Stimulated activated CD4-positive, alpha-beta T cell treated with anti-CD3 and anti-CD28 coated beads, TNF-alpha, amount 100 ng/mL, for 4 hours (primary cell): ENCODE measurements at places on chromosomes 6 and 20.
A peak's percentile ranks its signal among the peaks of the same experiment; 100 is the strongest.

DNA sequence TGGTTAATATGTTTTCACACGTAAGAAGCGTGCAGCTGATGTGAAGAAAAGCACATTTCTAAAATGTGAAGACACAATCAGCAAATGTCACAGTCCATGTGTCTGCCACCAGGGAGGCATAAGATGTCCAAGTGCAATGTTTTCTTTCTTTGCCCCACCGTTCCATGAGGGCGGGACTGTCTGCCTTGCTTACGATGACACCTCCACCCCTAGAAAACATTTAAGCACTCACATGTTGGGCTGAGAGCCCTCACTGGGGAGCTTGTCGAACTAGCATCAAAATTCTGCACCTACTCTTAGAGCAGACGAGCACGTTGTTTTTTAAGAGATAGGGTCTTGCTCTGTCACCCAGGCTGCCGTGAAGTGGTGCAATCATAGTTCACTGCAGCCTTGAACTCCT is 57.6 kb downstream of the PSMG4 start:
- DNase-seq = no peak

- DNase-seq = no peak
These were observed 1.5 kb upstream of the PYGB start for GRCh38 chr20:25246182-25246999.

GRCh38 chr20:59515013-59515905 is 89.1 kb upstream of the PHACTR3 start:
- DNase-seq = no peak

- no peak for DNase-seq
These were observed 140.3 kb downstream of the CDC5L start for GRCh38 chr6:44527583-44528369.

- DNase-seq = no peak
These were observed 1308.0 kb downstream of the EPHA7 start for GRCh38 chr6:92111386-92111785.

- DNase-seq = no peak
These were observed 109.2 kb downstream of the C6orf118 start for GRCh38 chr6:165200178-165200577.

DNA sequence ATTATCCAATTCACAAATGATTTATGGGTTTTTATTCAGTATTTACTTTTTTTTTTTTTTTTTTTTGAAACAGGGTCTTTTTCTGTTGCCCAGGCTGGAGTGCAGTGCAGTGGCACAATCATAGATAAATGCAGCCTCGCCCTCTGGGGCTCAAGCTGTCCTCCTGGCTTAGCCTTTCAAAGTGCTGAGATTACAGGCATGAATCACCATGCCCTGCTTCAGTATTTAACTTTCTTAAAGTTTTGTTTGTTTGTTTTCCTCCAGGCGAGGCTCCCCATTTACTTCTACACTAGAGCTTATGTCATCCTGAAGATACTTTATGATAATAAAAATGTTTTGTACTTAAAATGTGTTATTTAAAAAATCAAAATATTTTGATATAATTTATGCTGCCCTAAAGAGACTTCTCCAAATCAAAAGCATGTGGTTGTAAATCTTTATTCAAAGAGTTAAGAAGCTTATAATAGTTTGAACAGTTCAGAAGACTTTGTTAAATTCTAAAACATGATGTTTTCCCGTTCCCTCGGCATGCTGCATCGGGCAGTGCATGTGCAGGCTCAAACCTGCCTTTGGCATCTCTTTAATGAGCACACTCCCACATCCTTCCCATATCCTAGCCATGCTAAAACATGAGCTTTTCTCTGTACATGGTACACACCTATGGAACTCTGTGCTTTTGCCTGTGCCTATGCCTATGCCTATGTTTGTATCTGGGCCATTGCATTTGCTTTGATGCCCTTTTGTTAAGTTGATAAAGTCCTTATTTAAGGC is 11.0 kb downstream of the SMPDL3A start:
- no peak for DNase-seq

DNA sequence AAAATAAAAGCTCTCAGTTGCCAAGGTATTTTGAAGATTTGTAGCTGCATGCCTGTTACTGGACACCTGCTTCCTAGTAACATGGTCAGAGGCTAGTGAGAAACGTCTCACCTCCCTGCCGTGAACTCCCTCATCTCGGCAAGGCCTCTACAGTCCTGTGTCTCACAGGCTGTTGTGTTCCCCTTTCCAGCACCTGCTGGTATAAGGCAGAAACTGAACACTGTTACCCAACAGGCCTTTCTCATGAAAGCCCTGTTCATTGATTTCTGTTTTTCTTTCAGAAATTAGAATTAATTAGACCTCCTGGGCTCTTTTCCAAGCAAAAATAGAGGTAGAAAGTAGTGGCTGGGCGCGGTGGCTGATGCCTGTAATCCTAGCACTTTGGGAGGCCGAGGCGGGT is 17.6 kb upstream of the SRSF3 start:
- DNase-seq = no peak

DNA sequence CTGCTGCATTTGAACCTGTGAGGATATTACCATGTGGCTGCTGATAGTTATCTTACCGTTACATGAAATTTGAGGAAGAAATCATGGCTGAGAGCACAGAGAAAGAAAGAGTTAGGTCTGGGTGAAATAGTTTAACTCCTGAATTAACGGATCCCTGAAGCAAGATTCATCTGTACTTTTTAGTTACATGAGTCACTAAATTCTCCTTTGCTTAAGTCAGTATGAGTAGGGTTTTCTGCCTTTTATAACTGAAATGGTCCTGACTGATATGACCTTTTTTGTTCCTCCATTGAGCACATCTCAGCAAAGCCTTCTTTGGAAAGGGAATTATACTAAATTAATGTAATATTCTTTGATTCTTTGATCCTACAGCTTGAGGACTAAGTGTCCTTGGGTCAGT is 333.3 kb upstream of the ZFP64 start:
- DNase-seq = no peak

GRCh38 chr6:136762022-136762975 is 30.0 kb downstream of the MAP3K5 start:
- no peak for DNase-seq

- no peak for DNase-seq
These were observed 172.7 kb upstream of the LRFN2 start for GRCh38 chr6:40759838-40760237.

GRCh38 chr6:146613947-146614346 is 15.2 kb downstream of the ADGB start:
- DNase-seq = no peak

DNA sequence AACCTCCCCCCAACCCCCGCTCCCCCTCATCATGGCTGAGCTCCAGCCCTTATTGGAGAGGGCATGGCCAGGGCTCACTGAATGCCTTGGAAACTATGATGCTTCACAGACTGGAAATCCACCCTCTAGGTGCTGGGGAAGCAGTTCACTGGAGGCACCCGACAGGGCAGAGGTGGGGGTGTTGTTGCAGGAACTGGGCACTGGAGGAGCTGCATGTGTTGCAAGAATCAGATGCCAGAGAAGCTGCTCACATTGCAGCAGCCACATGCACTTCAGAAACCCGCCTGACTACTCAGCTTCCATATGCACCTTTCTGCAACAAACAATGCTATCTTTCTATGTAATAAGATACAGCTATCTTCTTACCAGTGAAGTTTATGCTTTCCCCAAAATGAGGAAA is 7.9 kb upstream of the TBPL1 start:
- no peak for DNase-seq

DNA sequence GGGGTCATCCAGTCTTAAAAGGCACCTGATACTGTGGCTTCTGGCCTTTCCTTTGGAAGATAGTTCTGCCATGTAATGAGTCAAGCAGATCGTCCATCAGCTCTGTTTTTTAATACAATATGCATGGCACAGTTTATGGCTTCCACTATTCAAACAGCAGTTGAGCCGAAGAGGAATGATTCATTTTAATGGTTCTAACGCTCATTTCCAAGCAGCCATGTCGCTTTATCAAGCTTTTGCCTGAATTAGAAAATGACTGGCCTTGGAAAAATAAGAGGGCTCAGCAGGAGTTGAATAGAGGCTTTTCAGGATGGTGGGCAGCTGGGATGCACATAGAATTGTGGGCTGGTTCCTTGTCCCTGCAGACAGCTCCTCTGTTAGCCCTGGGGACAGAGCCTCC is 138.1 kb downstream of the SOBP start:
- DNase-seq = no peak

DNA sequence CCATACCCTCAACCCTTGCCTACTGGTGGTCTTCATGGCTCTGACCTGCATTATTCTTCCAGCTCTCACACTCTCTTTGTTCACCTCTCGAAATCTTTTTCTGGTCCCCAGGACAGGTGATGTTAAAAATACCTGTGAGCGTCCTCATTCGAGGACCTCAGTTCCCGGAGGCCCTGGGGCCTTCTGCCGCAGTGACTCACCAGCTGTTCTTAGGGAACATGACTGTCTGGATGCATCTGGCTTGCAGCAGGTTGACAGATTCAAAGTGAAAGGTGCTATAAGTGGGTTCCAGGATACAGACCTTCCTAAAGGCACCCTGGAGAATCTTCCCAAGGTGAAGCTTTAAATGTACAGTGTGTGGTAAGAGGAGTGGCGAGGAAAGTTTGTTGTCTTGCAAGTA is 210.4 kb upstream of the KCNG1 start:
- DNase-seq = no peak

GRCh38 chr6:105272786-105273185 is 93.0 kb upstream of the POPDC3 start:
- DNase-seq = no peak

- no peak for DNase-seq
These were observed 33.1 kb downstream of the ZNF451 start for GRCh38 chr6:57123111-57123510.

DNA sequence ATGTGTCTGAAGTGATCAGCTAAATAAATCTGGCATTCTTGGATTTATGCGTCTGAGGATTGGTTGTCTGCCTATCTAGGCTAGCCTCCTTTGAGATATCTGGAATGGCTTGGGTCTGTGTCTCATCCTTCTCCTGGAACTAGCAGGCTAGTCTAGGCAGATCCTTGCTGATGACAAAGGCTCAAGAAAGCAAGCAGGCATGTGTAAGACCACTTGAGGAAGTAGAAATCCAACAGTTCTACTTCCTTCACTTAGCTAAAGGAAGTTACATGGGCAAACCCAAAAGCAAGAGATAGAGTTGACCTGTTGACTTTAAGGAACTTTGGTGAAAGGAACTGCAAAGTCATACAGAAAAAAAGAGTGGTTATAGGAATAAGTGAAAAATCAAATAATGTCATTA is 672.6 kb downstream of the MAFB start:
- no peak for DNase-seq

- DNase-seq = no peak
These were observed at the start of gene CLVS2 for GRCh38 chr6:122995921-122996793. Gene CLVS2 (plus strand): TSS chr6:122996235. CDS start chr6:122997778, 1,543 bp downstream.

GRCh38 chr6:136566851-136567250 is 16.6 kb upstream of the MAP7 start:
- DNase-seq = no peak

DNA sequence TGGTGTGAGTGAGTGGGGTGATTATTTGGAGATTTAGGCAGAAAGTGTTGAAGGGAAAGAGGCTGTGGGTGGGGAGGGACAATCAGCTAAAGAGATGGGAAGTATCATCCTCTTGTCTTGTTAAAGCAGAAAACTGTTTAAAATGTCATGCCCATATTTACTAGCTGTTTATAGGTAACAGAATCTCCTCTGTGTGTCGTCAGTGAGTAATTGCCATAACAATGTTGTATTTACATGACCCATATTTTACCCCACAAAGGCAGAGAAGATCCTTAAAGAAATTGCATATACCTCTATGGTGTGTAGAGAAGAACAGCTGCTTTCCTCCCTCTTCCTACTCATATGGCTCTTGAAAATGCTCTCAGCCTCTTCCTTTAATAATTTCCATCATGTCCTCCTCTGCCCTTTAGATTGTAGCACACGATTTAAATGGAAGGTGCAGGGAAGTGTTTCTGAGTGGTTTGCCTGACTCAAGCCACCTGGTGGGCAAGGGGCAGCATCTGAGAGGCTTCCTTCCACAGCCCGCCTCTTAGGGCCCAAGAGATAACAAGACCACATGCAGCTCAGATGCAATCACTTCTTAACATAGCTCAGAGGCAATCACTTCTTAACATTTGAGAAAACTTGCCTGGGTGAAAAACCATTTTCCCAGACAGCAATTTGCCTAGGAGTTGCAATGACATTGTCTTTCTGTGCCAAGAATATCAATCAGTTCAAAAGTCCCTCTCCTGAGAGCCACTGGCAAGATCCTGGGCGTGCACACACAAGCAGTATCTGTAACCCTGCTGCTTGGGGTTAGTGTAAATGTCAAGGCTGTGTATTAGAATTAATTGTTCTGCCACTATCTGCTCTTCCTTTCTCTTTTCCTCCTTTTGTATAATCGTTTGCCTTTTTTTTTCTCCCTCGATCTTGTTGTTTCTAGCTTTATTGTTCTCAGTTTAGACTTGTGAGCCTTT is 44.1 kb upstream of the EDN1 start:
- DNase-seq = no peak

DNA sequence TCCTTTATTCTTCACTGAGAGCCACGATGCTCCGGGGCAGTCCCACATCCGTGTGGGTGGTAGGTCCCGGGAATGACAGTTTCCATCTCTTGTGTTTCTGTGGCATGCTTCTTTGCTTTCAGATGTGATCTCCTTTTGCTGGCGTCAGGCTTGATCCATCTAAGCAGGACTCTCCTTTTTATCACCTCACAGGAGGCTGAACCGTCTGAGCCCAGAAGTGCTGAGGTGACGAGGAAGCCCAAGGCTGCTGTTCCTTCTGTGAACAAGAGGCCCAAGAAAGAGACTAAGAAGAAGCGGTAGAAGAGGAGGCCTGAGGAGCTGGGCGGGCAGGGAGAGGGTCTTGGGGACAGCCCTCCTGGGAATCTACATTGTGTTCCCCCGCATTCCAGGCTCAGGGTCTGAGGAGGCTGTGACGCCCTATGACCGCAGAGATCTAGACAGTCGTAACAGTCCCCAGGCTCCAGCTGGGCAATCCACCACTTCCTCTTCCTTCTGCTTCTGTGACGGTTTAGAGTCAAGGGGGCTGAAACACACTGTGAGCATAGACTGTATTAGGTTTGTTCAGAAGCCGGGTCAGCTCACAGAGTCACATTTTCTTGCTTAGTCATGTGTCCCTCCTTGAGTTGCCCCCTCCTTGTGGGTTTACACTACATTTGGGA is 26.8 kb downstream of the MANBAL start:
- no peak for DNase-seq

GRCh38 chr6:25027221-25027916 is 91.6 kb upstream of the RIPOR2 start:
- DNase-seq = peak; percentile 56

- no peak for DNase-seq
These were observed 71.5 kb downstream of the PKHD1 start for GRCh38 chr6:52015953-52016352.

- DNase-seq = no peak
These were observed 32.5 kb downstream of the TFEB start for GRCh38 chr6:41702771-41703494.
